ENCODE measurements at places on chromosomes 7 and 10.

- DNase-seq: no peak
Observed at GRCh38 chr10:70856454-70856853, 31.9 kb downstream of the PCBD1 start.

DNA sequence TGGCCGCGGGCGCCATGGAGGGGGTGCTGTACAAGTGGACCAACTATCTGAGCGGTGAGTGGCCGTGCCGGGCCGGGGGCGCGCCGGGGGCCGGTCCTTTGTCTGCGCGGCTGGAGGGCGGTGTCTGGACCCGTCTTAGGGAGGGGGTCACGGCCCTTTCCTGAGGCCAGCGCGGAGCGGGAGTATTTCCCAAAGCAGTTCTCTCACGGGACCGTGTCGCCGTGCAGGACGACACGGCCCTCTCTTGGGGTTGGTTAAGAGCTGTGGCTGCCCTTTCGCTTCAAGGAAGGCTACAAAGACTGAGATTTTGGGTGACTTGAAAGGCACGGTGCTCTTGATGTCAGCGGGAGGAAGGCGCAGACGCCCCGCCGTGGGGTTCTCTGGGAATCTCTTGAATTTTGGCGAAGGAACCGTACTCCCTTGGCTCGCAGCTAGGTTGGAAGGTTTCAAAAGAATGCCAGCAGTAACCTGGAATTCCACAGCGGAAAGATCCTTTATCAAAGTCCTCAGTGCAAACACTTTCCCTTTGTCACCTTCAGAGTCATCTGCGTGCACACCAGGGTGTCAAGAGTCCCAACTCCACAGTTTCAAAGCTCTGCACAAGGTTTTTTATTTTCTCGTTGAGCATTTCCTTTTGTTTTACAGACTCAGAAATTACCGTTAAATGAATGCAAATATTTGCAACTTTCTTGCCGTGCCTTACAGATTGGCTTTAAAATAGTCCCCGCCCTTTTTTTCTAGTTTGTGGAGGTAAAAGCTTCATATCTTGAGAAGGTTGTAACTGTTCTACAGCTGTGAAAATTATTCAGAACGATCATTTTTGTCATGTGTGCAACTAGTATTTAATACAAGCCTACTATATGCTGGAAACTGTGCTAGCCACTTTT, 780 bp downstream of the PLEKHA8 start:
- peak; percentile 85 for DNase-seq

DNA sequence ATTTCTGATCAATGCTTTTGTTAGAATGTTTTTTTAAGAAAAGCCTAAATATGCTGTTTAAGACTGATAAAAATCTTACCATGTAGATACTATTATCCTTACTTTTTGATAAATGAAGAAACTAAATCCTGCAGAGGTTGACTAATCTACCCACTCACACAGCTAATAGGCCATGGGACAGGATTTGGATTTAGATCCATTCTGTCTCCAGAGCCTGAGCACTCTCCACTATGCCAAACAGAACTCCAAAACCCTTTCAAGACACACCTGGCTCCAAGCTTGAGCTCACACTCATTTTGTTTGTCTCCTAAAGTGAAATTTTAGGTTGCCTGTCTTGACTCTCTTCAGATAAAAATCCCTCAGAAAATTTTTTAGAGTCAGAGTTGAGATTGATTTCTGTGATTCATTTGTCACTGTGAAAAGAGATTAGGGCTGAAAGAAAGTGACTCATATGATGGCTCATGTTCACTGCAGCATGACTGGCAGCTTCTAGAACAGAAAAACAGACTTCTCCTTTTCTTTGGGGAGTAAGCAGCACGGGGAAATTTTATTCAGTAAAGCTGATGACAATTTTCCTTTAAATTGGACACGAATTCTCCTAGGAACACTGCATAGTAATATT, 132.3 kb upstream of the POT1 start:
- no peak for DNase-seq

GRCh38 chr10:126468876-126469643, 80.8 kb upstream of the ADAM12 start:
- DNase-seq: no peak

DNA sequence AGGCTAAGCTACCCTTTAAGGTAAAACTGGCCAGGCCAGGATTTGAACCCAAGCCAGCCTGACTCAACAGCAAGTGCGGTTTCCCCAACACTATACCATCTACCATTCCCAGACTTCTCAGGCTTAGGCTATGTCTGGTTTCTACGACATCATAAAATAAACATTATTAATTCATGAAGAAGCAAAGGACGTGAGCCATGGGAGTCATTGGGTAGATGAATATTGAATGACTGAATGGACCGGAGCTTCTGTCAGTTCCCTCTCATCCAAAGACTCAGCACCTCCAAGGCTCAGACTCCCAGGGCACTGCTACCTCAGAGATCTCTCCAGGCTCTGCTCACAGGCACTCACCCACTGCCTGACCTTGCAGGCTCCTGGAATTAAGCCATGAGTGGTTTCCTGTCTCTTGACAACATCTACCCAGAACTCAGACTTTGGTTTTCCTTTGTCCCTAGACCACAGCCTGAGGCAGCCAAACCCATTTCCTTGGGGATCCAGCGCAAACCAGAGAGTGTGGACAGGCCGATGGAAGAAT, 64.6 kb upstream of the STEAP1B start:
- DNase-seq: no peak

- no peak for DNase-seq
Observed at GRCh38 chr7:92006046-92006445, 65.4 kb downstream of the AKAP9 start.

DNA sequence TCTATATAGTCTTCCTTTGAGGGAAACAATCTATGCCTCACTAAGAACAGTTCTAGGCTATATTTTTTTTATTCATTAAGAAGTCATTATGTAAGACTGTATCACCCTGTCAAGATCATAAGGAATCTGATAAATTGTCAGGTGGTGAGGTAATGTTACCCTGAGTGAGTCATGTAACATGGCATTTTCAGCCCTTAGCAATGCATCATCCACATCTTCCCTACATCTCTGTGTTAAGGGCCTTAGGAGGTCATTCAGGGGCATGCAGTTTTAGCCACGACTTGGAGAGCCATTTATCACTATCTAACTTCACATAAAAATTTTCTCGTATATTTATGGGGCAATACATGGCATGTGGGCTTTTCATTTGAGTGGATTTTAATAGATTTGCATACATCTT, 924.5 kb upstream of the MBL2 start:
- DNase-seq: no peak

DNA sequence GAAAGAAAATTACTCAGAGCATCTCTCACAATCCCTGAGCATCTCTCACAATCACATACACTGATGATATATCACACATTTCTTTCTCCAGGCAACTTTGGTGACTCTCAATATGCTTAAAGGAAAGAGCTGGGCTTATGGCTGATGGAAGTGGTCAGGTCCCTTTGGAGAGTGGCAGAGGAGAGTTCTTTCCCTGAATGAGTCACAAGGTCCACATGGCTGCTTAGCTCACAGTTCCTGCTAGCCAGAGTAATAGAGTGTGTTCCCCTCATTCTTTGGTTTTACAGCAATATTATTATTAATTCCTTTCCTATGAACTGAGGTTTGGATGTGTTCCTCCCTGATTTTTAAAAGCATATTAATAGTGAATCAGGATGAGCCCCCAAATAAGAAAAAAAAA, 287.4 kb downstream of the C7orf25 start:
- no peak for DNase-seq

GRCh38 chr10:101968286-101968939, 87.6 kb downstream of the ARMH3 start:
- no peak for DNase-seq

DNA sequence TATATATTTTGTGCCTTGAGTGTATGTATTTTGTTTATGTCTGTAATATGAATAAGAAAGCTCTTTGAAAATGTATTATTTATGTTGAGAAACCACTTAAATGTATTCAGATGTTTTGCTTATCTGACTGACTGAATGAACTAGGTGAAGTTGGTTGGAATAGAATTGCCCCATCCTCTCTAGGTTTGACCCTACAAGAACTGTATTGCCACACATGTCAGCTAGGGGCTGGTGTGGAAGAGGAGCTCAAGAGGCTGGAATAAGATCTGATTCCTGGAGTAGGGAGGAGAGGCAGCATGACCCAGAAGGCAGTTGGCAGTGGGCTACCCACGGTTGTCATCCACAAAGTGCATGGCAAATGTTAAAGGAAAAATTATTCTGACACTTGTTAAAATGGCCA, 9.1 kb downstream of the SSMEM1 start:
- peak; percentile 21 for DNase-seq

GRCh38 chr7:142139597-142140400, 28.3 kb downstream of the MGAM2 start:
- no peak for DNase-seq

GRCh38 chr7:123433665-123434064, 100.7 kb downstream of the IQUB start:
- DNase-seq: no peak
